Activated T-helper 17 cell treated with anti-CD3 and anti-CD28 coated beads, Interleukin-2, amount 50 U/mL, for 72 hours (primary cell): ENCODE measurements at places on chromosomes 11 and 22. TPM values are rescaled to one million over a fixed set of nuclear protein-coding genes. Genes with fewer than 3 reads are reported as not detected.

DNA sequence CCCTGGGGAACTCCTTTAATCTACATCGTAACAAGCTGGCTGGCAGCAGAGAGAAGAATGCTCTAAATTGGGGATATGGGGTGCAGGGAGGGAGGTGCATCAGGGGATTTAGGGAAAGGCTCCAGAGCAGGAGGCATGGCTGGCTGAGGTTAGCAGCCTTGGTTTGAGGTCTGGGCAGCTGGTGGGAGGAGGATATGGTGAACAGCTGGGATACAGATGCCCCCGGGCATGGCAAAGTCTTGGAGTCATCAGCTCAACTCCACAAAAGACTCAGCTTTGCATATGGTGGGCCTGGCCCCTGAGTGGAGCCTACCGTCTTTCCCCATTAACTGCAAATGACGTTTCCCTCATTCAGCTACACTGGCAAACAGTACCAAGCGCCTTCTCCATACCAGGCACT lies 5.4 kb downstream of the FAM83F start:
- ATAC-seq, result no peak

DNA sequence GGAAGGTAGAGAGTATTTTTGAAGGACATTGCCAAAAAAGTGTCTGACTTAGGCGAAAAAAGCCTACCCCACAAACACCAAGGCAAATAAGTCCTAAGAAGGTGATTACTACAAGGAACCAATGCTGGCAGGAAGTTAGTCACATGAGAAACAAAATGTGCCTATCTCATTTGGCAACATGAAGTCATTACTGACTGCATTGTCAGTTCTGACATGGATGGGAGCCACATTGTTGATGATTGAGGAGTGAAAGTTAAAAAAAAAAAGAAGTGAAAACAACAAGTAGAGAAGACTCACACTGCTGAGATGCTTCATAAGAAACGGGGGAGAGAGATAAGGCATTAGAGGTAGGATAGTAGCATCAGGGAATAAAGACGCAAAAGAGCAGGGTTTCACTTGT lies 141.5 kb upstream of the FAT3 start:
- no peak for ATAC-seq

- ATAC-seq, result no peak
Observed at GRCh38 chr11:132072858-132073211, 702.4 kb downstream of the NTM start.

- ATAC-seq, result no peak
Observed at GRCh38 chr11:102421261-102421660, 31.3 kb downstream of the TMEM123 start.

DNA sequence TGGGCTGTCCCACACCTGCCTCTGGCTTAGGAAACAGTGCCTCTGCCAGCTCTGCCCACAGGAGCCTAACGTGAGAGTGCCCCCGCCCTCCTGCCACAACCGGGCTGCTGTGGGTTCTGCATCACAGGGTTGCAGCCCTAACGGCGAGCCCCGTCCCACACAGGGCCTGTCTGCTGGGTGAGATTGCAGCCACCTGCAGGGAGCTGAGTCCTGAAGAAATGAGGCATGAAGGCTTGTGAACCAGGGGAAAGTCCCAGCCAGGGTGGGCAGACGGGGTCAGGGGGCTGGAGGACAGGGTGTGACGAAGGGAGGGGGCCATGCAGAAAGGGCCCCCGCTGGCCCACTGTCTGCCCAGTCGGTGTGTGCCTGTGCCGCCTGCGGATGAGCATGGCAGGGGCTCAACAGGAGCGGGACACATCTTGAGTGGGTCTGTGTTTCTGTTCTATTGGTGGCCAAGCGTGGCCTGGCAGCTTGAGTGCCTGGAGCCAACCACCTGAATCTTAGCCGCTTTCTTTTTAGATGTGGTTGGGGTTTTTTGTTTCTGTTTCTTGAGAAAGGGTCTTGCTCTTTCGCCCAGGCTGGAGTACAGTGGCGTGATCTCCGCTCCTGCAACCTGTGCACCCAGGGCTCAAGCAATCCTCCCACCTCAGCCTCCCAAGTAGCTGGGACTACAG lies 38.9 kb downstream of the CTTN start:
- no peak for ATAC-seq

DNA sequence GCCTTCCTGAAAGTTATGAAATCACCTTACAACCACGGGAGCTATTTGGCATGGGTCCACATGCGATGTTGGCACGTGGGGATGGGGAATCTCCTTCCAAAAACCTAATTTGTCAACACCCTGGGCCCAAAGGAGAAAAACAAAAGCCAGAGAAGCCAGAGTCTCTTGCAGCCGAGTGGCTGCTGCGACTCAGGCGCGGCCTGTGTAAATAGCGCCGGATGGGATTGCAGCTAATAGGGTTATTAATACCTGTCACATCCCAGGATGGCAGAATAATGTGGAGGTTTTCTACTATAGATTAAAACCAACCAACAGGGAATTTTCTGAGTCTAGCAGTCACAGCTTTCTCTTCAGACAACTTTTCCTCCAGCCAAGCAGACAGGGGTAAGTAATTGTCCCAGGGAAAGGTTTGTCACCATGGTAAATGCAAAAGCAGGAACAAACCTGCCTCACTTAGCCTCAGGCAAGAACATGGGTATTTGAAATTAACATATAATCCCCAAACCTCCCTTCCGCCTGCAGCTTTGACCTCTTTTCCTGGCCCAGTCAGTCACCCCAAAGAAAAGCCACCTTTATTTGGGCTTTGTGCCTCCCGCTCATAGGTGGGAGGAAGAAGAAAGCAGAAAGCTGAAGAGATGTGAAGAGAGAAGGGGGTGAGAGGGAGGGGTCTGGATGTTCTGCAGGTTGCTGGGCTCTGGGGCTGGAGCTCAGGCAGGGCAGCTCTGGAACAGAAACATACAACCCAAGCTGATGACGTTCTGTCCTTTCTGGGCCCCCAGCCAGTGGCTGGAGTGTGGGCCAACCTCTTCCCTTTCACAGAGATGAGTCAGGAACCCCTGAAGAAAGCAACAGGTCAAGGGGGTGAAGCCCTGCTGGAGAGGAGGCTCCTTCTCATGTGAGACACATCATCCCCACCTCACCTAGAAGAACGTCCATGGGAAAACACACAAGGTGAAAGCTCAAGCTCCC lies 376.5 kb downstream of the NXPE2 start:
- ATAC-seq, result no peak

- no peak for ATAC-seq
Observed at GRCh38 chr11:120682866-120683265, 171.3 kb downstream of the GRIK4 start.

DNA sequence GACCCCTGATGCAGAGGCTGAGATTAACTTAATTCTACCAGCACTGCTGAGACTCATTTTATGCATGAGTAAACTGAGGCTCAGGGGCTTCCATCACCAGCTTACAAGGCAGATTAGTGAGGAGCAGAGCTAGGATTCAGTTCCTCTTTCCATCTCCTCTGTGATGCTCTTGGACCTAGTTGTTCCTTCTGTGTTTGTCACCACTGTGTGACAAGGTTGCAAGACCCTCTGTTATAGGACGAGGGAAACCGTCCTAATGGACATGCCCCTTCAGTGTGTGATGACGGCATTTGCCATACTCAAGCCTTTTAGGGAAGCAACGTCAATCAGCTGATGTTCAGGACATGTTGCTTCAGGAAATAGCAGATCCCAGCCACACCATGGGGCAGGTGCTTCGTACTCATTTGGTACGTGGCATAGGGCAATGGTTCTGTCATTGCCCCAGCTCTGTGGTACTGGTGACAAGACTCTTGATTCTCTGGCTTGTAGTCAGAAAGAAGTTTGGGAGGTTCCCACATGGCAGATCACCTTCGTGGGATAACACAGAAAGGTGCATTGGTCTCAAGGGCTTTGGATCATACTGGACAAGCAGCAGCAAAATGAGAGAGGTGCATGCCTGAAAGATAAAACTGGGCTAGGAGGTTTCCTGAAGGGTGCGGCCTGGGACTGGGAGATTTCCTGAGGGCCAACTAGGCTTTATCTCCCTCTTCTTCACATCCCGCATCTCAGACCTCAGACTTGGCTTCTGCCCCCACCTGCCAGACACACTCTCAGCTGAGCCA lies 23.9 kb upstream of the CD44 start:
- ATAC-seq, result no peak

- ATAC-seq, result no peak
Observed at GRCh38 chr22:24865508-24865907, 59.5 kb downstream of the SGSM1 start.

DNA sequence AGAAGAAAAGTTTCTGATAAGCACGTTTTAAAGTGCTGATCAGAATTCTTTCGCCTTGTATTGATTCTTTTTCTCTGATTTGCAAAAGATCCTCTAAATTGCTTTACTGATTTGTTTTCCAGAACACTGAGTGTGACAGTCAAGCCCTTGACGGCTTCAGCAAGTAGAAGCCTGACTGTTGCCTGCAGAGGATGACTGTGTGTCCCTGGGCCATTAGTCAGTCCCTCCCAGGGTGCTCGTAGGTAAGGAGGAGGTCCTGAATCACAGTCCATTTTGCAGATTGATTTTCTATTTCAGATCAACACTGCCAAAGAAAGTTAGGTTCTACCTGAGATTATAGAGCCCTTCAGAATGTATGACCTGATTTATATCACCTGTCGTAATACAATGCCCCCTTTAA lies 38.6 kb upstream of the POGLUT3 start:
- no peak for ATAC-seq

DNA sequence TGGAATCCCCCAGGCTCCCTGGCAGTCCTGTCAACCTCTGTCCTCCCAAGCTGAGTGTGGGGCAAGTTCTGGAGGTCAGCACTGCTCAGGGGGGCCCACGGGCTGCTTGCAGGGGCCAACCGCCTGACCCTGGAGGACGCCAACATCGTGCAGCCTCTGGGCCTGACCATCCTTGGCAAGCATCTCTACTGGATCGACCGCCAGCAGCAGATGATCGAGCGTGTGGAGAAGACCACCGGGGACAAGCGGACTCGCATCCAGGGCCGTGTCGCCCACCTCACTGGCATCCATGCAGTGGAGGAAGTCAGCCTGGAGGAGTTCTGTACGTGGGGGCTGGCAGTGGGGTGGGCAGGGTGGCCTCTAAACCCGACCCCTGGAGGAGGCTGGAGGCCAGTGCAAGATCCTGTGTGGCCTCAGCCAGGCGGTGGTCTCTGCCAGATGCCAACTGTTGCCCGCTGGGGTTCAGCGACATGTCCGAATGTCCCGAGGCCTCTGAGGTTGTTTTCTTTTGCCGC lies 34.6 kb upstream of the PPP6R3 start:
- ATAC-seq, result no peak

- peak; percentile 79 for ATAC-seq
Observed at GRCh38 chr11:75474878-75475766, 42.1 kb upstream of the KLHL35 start.

GRCh38 chr22:46052801-46053562 lies 76.0 kb upstream of the WNT7B start:
- ATAC-seq, result peak; percentile 42

Gene CD248
- total RNA-seq, result not detected

Gene GLB1L3
- 10.9 TPM for total RNA-seq

Gene MMP11
- 0.45 TPM for total RNA-seq

Gene TMEM225
- not detected for total RNA-seq

Gene GP1BB
- not detected for total RNA-seq

Gene KIAA1671
- 5.9 TPM for total RNA-seq

Gene RRP7A
- total RNA-seq, result 83.4 TPM

Gene FOLR1
- not detected for total RNA-seq

Gene FOLR2
- not detected for total RNA-seq
